ENCODE measurements at places on chromosomes 6 and 20.
A peak's percentile ranks its signal among the peaks of the same experiment; 100 is the strongest.

- DNase-seq: no peak
Observed at GRCh38 chr6:62445521-62445920, 159.5 kb upstream of the KHDRBS2 start.

GRCh38 chr6:44697327-44697726, 309.8 kb downstream of the CDC5L start:
- DNase-seq: no peak

- DNase-seq: no peak
Observed at GRCh38 chr6:75280131-75280855, 4.3 kb downstream of the TMEM30A start.

GRCh38 chr6:79180052-79180451, 54.4 kb downstream of the HMGN3 start:
- no peak for DNase-seq

- no peak for DNase-seq
Observed at GRCh38 chr20:54004445-54004844, 65.9 kb downstream of the BCAS1 start.

- DNase-seq: no peak
Observed at GRCh38 chr6:137652961-137653705, 158.9 kb upstream of the OLIG3 start.

DNA sequence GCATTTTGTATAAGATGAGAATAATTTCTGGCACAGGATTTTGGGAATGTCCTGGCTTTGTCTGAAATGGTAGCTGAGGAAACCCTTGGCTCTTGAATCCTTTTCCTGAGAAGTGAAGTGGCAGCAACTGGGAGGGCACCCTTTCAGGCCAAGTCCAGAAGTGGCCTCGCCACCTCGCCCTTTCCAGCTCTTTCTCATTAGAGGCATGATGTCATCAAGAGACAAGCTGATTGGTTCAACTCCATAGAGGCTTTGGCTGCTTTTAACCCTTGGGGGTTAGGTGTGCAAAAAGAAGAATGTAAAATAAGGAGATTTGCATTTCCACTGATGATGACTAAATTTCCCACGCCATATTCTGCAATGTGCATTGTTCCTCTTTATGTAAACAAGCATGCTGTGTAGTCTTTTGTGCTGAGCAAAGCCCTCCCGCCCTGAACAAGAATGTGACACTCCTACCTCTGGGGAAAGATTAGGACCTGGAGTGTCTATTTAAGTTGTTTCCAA, 116.5 kb downstream of the TCP11 start:
- DNase-seq: no peak

- DNase-seq: no peak
Observed at GRCh38 chr20:44866703-44867335, 18.7 kb upstream of the YWHAB start.

- no peak for DNase-seq
Observed at GRCh38 chr20:32764005-32764960, 2.1 kb downstream of the DNMT3B start.

- DNase-seq: peak; percentile 71
Observed at GRCh38 chr6:135423649-135424128, 73.9 kb downstream of the AHI1 start.

DNA sequence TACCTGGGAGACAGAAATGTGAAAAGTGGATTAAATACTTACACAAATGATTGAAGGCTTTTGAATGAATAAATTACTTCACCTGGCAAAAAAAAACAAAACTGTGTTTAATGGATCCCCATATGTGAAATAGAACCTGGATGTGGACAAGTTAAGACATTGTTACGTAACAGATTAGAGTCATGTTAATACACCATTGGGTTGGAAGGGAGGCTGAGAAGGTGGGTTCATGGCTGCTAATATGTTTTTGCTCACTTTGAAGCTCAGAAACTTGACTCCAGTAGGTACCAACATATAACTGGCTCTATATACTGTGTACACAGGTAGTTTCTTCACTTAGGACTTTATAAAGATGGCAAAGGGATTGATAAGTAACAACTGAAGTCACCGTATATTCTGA, 21.4 kb upstream of the TENT5A start:
- no peak for DNase-seq

GRCh38 chr6:148596891-148597455, 149.9 kb upstream of the UST start:
- no peak for DNase-seq

DNA sequence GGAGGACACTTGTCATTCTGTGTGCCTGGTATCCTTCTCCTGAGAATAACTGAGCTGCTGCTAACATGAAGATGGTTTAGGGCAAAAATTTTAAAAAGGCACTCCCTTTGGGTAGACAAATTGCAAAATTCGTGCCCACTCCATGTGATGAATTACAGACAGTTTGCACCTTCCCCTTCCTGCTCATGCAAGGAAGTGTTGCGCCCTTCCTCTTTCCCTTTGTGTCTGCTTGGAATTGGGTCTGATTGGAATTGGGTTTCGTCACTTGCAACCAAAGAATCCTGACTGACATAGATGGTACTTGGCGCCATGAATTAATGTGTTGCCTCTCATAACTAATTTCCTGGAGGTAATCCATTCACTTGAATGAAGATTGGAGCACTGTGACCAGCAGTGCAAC, 62.3 kb upstream of the SHLD1 start:
- DNase-seq: peak; percentile 32

DNA sequence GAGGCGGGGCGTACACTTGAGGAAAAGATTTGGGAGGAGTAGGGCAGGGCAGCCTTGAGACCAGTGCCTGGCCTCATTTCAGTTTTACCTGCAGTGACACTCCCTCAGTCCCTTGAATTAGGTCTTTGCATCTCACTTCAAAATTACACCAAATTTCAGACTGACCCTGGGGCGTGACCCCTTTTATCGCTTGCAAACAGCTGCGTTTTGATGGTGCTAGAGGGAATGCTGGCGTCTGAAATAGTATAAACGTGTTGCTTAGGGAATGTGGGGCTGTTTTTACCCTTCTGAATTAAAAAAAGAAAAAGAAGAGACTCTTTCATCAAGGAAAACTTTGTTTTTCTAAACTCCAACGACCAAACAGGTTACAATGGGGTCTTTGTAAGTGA, 21.0 kb downstream of the COL9A1 start:
- DNase-seq: no peak

GRCh38 chr6:68640491-68640835, 5.4 kb downstream of the ADGRB3 start:
- no peak for DNase-seq

DNA sequence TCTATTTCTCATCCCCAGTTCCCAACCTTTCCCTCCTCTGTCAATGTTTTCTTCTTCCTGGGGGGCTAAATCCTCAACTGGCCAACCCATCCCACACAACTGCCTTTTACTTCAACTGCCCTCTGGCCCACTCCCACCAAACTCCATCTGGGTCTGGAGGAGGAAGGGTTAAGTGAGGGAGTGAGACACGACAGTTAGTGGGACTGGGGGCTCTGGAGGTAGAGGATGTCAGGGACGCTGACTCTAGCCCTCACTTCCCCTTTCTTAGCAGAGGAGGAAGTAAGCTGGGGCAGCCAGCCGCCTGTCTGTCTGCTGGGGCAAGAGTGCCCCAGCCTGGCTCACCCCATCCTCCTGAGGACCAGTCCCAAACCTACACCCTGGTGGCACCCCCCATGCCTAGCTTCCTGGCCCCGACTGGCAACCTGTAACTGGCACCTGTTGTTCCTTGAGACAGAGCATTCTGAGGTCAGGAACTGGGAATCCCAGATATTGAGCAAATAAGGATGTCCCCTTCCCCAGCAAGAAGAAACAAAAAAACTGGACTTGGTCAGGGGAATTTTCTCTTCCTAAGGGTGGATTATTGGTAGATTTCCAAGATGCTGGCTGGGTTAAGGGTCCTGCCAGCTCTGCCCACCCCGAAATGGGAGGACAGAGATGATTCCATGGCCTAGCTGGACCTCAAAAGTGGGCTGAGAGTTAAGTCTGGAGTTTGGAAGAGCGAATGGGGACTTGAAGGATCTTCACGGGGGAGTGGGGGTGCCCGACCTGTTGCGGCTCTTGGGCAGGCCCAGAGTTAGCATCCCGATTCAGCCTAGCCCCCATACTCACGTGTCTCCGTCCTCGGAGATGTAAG, 971 bp downstream of the NFKBIE start:
- peak; percentile 91 for DNase-seq

DNA sequence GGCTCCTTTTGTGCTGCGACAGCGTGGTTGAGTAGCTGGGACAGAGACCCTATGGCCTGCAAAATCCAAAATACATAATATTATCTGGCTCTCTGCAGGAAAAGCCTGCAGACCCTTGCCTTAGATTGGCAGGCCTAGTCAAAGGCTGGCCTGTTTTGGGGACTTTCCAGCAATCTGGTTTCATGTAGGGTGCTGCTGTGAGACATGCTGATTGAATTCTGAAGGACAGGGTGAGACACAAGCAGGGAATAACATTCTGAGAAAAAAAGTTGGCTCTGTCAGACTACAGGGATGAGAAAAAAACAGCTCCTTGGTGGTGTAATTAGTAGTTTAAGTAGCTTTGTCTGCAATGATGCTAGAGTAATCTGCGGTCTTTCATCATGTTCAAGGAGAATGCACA, 402.7 kb upstream of the AGPAT4 start:
- no peak for DNase-seq

DNA sequence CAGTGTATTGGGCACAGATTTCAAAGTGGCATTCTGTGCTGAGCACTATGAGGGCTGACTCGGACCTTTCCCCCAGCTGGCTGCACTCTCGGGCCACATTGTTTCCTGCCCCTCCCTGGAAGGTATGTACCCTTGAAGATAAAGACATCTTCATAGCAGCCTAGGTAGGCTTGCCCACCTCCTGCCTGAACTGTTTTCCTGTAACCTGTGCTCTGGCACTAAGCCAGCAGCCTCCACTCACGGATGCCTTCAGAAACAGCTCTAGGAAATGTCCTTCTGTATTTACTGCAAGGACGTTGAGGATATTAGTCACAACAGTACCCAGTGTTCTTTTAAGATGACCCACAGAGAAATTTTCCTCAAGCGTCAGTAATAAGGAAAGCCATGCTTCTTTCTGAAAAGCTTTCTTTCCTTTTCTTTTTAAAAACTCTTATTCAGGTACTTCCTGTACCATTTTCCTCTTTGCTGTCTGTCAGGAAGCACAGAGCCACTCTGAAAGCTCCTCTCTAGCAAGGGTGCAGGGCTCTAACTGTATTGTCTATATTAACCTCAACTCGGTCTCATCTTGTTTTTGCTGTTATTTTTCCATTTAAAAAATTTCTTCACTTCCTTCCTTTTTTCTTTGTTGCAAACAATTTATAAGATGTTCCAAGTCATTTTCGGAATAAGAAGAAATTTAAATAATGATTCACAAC, 43.5 kb downstream of the TTI1 start:
- DNase-seq: no peak

- DNase-seq: no peak
Observed at GRCh38 chr20:6525447-6526303, 241.8 kb upstream of the BMP2 start.

GRCh38 chr6:138115877-138116660, 8.8 kb upstream of the PERP start:
- peak; percentile 83 for DNase-seq

DNA sequence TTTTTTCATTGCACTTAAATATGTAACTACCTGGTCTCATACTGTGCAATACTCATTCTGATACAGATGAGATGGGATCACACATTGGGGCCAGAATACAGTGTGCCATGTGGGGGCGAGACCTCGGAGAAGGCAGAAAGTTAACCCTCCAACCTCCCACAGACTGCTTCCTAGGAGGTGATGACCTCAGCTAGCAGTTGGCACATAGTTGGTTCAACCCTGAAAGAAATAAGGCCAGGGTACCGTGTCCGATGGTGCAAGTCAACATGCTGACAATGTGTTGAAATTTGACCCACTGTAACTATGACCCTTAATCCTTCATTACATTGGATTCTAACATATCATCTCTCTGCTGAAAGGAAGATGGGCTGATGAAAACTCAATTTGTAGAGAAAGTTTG, 61.9 kb downstream of the GJA10 start:
- no peak for DNase-seq

DNA sequence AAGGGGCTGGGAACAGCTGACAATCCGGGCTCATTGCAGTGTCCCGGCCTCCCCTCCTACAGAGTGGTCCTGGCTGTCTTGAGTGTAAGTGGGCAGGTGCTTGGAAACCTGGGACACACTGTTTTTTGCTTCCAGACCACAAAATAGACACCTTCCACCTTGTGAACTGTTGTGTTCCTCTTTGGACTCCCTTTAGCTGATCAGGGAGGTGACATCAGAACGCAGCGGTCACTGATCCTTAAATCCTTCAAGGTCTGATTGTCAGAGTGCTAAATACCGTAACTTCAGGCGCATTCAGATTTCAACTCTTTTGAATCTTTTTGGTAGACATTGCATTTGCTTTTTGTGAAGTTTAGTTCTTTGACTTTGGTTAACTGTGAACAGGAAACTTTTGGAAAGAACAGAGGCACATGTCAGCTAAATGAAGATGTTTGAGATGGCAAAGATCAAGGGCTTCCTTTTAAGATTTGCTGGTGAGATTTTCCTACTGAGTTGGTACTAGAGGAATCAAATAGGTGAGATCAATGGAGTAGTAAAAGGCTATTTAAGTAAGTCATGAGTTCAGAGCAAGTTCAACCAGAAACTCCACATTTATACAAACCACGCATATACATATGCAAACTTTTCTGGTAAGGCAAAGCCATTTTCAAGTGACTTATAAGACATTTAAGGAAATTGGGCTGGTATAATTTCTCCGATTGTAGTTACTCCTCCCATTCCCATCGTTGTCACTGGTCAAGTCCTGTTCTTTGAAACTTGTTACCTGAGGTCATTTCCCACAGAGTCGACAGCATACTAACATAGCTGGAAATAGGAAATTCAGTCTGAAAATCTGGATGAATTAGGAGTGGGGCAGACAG, 6.3 kb downstream of the PPP1R3G start:
- no peak for DNase-seq

DNA sequence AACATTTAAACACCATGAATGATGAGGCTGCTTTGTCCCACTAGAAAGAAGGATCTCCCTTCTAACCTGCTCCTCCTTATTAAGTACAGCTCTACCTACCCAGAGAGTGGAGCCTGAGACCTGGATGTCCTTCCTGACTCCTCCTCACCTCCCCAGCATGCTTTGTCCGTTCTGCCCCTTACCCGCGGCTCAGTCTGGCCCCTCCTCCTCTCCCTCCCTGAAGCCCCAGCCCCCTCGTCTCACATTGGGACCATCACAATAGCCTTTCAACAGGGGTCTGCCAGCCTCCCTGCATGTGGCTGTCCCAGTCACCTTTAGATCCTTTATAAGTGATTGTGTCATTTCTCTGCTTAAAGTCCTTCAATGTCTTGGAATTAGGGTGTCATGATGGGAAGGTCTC, 72.5 kb downstream of the DZANK1 start:
- DNase-seq: no peak
